Left lobe of liver (tissue), 2 donors: ENCODE measurements at places on chromosomes 1 and 21.
A peak's percentile ranks its signal among the peaks of the same experiment; 100 is the strongest.

DNA sequence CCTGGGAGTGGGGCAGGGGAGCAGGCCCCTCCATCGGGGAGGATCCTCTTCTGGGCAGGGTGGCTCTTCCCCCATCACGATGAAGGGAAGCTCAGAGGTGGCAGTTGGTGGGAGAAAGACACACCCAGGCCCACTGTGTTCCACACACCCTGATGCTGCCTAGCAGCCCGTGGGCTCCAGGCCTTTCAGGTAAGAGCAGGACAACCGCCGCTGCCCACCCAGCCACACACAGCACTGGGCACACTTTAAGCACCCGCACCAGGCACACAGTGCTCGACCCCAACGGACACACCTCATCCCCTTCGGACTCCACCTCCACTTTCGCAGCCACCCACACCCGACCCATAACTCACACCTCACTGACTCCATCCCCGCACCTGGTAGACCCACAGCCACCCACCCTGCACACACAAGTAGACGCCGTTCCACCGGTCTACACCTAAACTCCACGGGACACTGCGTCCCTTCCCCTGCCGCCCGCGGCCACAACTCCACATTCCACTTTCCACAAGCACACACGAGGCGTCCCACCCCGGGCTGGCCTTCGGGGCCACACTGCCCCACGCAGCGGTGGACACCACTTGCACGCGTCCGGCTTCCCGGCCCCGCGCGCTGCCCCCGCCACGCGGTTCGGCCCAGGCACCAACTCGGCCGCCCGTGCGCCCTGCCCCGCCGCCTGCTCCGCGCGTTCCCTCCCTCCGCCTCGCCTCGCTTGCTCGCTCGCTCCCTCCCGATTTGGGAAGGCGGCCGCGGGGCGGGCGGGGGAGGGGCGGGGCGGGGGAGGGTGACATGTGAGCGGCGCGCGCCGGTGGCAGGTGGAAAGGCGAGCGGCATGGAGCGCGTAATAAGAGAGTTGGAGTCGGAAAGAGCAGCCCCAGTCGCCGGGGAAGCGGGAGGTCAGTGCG lies at the start of gene KCNQ4:
Gene KCNQ4, plus strand, starts transcription at position 787 of the 905 bp plus-strand sequence. CDS start 307 bp downstream, outside the sequence.
- DNase-seq, result peak; percentile 57

- no peak for DNase-seq
Observed at GRCh38 chr1:57157818-57158603, 192.2 kb upstream of the C8B start.

DNA sequence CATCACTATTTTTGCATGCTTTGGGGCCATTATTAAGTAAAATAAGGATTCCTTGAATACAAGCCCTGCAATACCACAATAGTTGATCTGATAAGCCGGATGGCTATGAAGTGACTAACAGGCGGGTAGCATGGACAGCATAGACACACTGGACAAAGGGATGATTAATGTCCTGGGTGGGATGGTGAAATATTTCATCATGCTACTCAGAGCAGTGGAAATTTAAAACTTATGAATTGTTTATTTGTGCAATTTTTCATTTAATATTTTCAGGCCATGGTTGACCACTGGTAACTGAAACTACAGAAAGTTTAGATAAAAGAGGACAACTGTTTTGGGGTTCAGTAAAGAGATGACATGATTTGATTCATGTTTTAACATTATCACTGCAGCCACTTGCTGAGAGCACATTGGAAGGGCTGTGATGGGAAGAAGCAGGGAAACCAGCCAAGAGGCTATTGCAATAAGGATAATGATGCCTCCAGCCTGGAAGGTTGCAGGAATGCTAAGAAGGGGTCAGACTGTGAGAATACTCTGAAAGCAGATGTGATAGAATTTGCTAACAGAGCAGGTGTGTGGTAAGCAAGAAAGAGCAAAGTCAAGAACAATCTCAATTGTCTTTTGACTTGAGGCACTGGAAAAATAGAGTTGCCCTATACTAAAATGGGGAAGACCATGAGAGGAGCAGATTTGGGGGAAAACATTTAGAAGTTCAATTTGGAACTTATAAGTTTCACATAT lies 62.5 kb upstream of the TNFSF4 start:
- DNase-seq, result no peak

DNA sequence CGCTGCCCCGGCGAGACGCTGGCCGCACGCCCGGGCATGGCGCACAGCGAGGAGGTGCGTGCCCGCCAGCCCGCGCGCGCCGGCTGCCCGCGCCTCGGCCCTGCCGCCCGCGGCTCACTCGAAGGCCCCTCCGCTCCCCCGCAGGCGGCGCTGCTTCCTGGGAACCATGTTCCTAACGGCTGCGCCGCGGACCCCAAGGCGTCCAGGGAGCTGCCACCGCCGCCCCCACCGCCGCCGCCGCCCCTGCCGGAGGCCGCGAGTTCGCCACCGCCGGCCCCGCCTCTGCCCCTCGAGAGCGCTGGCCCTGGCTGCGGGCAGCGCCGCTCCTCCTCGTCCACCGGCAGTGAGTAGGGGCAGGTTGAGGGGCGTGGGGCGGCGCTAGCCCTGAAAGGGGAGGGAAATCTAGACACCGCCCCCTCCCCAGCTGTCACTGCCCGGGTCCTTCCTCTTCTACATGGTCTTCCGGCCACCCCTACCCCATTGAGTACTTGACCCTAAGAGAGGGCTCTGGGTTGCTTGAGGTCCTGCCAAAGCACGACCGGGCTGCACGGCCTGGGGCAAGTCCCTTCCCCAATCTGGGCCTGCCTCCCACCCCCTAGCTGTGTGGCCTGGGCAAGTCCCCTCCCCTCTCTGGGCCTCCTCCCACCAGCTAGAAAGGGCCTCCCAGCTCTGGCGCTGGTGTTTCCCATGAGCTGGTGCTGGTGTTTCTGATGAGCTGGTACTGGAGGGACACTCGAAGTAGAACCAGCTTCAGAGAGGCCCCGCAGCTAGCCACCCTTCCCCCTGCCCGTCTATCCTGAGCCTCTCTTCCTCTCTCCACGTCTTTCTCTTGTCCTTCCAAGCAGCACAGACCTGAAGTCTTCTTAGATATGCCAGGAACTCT lies 17.0 kb downstream of the TNFRSF25 start:
- DNase-seq, result peak; percentile 91

DNA sequence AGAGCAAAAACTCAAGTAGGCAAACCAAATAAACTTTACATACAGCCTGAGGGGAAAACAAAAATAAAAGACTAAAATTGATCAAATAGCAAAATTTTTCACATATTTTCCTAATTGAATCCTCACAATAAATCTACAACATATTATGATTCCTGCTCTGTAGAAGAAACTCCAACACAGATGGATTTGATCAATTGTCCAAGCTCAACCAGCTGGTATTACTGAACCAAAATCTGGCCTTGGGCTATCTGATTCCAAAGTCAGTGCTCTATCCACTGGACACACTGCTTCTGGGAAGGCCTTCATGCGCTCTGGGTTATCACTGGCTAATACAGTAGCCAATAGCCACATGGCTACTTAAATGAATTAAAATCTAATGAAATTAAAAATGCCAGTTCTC lies 39.3 kb downstream of the PCNX2 start:
- DNase-seq, result no peak

- no peak for DNase-seq
Observed at GRCh38 chr1:77744576-77744975, 15.1 kb downstream of the USP33 start.

DNA sequence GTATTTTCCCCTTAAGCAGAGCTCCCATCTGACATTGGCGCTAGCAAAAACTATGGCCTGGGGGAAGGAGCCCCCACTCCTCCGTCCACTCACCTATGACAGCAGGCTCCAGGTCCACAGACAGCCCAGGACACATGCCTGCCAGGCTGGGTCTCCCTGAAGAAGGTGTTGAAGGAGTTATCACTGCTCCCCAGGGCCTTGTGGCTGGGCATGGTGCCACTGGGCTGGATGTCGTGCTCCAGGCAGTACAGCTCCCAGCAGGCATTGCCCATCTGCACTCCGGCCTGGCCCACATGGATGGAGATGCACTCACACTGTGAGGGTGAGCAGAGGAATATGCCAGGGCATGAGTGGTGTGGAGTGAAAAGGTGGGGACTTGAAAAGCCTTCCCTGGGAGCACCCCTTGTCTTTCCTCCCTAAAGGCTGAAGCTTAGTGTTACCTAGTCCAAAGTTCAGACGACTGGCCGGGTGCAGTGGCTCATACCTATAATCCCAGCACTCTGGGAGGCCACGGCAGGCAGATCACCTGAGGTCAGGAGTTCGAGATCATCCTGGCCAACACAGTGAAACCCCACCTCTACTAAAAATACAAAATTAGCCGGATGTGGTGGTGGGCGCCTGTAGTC lies 30.0 kb downstream of the RABIF start:
- no peak for DNase-seq

DNA sequence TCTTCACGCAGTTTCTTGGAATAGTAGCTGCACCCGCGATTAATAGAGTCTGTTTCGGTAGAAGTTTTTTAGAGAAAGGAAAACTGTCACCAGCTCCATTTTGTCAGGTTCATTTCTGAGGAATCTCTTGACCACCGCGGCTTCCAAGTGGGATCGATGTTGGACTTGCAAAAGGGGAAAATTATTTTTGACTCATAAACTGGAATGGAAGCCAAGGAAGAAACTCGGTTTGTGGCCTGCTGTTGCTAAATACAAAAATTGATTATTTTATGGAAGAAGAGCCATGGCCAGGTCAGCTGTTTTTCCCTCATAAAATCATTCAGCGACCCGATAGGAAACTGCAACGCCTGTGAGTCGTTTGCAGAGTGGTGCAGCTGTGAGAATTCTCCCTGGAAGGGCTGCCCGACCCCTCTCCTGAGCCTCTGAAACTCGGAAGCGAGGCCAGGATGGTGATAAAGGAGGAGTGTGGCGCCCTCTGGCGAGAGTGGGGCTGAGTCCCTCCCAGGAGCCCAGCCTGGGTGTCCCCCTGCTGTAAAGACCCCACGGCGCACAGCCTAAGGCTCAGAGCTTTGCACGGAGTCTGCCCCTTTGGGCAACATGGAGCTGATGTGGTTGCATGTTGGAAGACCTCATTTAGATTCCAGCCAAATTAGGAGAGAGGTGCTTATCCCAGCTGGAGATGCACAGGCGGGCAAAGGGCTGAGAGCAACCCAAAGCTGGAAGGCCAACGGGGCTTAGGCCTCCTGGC lies 83.6 kb upstream of the SLC25A33 start:
- DNase-seq, result peak; percentile 65

- DNase-seq, result no peak
Observed at GRCh38 chr1:14616632-14617396, 18.3 kb downstream of the KAZN start.

- DNase-seq, result no peak
Observed at GRCh38 chr21:27323331-27323730, 356.4 kb upstream of the ADAMTS5 start.

- no peak for DNase-seq
Observed at GRCh38 chr1:221376286-221376685, 365.6 kb downstream of the DUSP10 start.

GRCh38 chr1:223654083-223654482 lies 11.4 kb downstream of the CAPN8 start:
- no peak for DNase-seq
